WERI-Rb-1 (cell line): ENCODE measurements at places on chromosomes 11 and 22.

DNA sequence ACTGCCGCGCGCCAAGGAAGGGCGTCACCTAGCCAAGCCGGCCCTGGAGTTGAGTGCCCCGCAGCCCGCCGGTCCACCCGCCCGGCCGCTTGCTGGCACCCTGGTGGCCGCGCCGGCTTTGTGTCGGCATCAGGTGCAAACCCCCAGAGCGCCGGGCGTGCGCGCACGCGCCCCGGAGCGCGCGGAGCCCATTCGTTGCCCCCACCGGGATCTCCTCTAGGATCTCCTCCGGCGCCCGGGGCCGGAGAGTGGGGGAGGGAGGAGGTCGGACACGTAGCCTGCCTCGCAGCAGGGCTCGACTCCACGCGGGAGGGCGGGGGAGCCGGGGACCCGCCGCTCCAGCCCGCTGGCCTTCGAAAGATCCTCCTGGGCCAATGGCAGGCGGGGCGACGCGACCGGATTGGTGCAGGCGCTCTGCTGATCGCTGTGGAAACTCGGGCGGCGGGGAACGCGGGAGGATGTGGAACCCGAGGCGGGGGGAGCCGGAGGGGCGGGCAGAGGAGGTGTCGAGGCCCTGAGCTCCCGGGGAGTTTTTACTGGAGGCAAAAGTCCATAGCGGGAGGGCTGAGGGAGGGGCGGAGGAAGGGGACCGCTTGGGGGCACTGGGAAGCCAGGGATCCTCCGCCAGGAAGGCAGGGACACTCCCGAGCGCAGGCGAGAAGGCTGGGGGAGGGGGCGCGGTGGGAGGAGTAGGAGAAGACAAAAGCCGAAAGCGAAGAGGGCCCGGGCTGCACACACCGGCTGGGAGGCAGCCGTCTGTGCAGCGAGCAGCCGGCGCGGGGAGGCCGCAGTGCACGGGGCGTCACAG, at the start of gene FADS2:
FADS2 (plus strand) TSS at position 730 of the 808 bp plus-strand sequence. CDS start 91 bp downstream, outside the sequence.
- DNase-seq = peak; percentile 99

- no peak for DNase-seq
Observed at GRCh38 chr11:13055200-13055599, 46.1 kb downstream of the RASSF10 start.

- no peak for DNase-seq
Observed at GRCh38 chr11:68371171-68372041, 59.0 kb downstream of the LRP5 start.

DNA sequence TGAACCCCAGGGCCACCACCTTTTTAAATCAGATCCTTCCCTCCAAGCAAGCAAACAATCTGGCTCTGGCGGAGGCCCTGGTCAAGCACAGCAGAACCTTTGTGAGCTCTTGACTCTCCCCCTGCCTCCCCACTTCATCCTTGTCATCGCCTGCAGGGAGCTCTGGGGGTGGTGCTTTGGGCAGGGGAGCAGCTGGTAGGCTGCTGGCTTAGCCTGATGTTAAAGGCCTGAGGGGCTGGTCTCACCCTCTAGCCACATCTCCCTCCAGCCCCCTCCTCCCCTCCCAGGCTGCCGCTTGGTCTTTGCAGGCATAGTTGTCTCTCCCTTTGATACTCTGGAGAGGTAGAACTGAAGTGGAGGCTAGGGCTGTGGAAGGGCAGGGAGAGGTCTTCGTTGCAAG, 50.9 kb downstream of the THAP12 start:
- no peak for DNase-seq
